ENCODE measurements at places on chromosomes 6 and 20.

GRCh38 chr6:6556161-6556737 is 32.3 kb upstream of the LY86 start:
- DNase-seq = no peak

- DNase-seq = no peak
Observed at GRCh38 chr6:35725081-35725708, 11.6 kb upstream of the ARMC12 start.

GRCh38 chr6:71248306-71248765 is 40.3 kb upstream of the OGFRL1 start:
- peak; percentile 32 for DNase-seq

DNA sequence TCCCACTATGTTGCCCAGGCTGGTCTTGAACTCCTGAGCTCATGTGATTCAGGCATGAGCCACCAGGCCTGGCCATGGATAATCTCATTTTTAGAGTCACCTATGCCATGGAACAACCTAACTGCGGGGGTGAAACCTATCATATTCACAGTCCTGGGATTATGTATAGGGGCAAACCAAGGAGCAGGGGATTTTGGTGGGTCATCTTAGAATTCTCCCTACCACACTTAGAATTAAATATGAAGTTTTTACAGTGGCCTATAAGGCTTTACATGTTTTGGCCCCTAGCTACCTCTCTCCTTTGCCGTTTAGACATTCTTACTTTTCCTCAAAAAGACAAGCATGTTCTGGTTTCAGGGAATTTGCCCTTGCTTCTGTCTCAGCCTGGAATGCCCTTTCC is 20.6 kb upstream of the VEGFA start:
- no peak for DNase-seq

DNA sequence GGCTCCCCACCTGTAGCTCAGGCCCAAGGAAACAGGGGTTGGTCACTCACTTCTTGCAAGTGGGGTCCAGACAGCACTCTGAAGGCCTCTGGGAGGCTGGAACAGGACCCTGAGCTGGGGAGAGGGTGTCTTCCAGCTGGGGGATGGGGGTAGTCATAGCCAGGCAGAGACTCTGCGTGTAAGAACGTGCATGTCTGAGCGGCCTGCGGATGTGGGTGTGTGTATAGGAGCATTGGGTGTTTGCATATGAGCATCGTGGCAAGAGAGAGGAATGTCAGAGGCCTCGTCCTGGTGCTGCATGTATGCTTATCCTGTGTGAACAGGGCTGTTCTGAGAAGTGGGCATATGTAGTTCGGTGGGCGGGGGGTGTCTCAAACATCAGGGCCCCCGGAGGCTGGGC is 12.1 kb downstream of the BPIFB3 start:
- DNase-seq = no peak

GRCh38 chr20:55761100-55761499 is 244.2 kb downstream of the CBLN4 start:
- DNase-seq = no peak

- DNase-seq = no peak
Observed at GRCh38 chr6:87806099-87806498, 104.1 kb upstream of the AKIRIN2 start.

GRCh38 chr6:18667612-18668011 is 280.5 kb downstream of the RNF144B start:
- no peak for DNase-seq

GRCh38 chr6:131733376-131734016 is 22.7 kb upstream of the CTAGE9 start:
- DNase-seq = no peak

- DNase-seq = no peak
Observed at GRCh38 chr20:1618954-1619540, 762 bp downstream of the SIRPB1 start.

DNA sequence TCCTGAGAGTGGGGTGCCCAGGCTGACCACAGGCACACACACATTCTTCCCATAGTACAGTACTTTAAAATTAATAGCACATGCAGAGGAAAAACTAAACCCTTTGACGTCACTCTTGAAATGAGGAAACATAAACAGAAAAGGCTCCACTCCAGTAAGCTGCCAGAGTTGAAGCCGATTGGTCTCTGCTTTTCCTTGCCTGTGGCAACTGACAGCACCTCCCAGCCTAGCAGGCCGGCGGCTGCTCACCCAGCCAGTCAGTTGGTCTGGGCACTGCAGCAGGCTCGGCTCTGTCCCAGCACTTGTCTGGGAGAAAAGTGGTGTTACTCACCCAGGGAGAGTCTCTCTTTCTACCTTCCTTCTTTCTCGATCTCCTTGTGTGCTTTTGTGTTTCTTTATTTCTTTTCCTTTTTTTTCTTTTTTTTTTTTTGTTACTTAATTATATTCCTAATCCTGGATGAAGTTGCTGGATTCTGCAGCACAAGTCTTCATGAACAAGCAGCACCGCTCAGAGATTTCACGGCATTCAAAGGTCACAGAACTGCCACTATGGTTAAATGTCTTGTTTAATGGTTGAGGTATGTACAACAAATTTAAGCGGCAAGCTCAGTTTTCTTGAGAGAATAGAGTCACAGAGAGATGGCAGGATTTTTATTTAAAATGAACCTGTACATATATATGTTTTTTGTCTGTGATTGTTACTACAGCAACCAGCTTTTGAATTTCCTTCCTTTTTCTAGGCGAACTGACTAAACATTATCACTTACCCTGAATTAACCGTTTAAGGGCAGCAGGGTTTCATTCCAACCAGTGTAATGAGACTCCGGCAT is at the start of gene PDE7B:
PDE7B (plus strand) TSS at position 260 of the 830 bp plus-strand sequence.
- peak; percentile 82 for DNase-seq

DNA sequence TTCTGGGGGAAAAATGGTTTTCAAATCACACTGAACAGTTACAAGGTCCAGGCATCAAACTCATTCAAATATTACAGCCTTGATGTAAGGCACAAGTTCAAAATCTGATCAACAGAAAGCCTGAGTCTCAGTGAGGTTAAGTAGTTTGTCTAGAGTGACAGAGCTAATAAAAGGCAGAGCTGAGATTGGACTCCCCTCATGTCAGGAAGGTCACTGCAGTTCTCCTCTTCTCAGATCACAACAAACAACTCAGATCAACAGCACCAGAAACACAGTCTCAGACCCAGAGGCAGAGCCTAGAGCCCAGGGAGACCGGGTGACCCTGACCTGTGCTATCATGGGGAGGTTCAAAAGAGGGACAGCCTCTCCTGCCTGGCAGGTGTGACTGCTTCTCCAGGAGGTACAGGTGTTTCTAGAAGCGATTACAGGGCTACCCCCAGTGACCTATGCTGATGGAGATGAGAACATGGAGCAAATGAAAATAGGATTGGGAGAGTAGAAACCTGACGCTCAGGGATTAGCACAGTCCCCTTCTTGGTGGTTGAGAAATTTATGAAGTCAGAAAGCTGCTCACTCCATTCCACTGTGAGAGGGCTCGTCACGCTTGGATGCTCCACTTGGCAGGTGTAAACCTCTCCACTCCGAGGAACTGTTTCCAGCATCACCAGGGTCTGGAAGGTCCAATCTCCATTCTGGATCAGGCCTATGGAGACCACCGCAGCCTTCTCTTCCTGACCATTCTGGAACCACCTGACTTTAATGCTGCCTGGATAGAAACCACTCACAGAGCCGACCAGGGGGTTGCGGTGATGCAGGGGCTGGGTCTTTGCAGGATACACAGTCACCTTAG is 24.3 kb upstream of the HLA-DRB5 start:
- DNase-seq = no peak

- DNase-seq = no peak
Observed at GRCh38 chr6:23735151-23735550, 390.9 kb upstream of the NRSN1 start.

GRCh38 chr6:43829470-43829869 is 59.5 kb downstream of the VEGFA start:
- no peak for DNase-seq

DNA sequence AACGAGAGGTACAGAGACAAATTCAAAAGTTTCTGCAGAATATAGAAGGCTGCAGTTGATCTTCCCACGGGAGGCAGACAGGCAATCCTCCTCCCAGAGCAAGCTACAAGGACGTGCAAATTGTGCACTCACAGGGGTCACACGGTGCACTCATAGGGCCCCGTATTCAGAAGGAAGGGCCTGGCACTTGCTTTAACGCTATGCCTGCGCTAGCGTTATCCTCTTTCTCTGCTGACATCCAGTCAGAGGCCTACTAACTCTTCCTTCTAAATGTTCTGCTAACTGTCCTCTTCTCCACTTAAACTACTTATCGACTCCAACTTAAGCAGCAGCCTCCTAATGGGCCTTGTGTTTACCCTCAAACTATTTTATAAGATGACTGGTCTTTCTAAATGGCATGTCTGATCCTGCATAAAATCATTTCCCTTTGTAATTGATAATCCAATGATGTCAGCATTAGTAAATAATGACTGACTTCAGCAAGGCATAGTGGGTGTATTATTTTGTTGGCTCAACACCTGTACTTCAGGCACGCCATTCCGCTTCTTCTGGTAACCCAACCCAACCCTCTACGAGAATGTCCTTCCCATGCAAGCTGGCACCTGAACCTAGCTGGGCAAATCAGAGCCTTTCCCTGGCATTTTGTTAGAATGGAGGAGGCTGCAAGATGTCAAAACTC is 2.2 kb downstream of the IFNGR1 start:
- DNase-seq = no peak

DNA sequence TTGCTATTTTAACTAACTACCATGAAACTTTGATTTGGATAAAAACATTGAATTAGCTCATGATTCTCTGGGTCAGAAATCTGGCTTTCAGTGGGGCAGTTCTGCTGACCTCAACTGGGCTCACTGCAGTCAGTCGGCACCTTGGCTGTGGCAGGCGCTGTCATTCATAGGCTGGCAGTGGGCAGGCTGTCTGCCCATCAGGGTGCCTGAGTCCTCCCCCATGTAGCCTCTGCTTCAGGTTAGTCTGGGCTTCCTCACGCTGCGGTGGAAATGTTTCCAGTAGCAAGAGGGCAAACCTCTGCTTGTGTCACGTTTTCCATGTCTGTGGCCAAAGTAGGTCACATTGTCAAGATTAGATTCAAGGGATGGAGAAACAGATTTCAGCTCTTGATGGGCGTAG is 251.0 kb upstream of the TCF21 start:
- no peak for DNase-seq

- no peak for DNase-seq
Observed at GRCh38 chr6:99668036-99668705, 61.5 kb downstream of the PRDM13 start.

DNA sequence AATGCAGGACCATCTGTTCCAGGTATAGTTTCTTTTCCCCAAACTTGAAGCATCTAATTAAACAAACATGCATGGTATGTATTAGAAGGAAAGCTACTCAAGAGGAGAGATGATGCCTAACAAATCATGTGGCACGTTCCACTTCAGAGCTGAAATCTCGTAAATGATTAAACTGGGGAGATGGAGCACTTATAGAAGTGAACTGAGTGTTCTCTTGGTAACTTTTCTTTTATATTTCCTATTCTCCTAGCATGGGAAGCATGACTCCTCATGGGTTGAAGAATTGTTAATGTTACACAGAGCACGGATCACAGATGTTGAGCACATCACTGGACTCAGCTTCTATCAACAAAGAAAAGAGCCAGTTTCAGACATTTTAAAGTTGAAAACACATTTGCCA is 61.1 kb downstream of the CCN2 start:
- DNase-seq = no peak

- DNase-seq = peak; percentile 48
Observed at GRCh38 chr6:14075095-14075503, 42.5 kb upstream of the CD83 start.

GRCh38 chr6:101765281-101765680 is 371.8 kb downstream of the GRIK2 start:
- DNase-seq = no peak

- DNase-seq = no peak
Observed at GRCh38 chr6:170011204-170012036, 260.0 kb downstream of the ERMARD start.

DNA sequence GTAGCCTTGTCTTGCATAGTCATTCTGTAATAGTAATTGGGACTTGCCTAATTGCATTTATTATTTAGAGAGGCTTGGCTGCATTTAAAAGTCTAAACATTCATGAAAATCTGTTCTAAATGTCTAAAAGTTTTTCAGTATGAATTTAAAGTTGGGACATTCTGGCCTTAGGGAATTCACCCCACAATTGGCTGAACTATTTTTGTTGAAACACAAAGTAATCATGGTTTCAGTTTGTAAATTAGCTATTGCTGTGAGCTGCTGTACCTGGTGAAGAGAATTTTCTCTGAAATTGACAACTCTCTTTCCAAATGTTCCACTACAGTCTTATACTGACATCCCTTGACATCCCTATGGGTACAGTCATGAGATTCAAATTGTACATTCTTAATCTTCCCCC is 253.0 kb downstream of the FARS2 start:
- DNase-seq = no peak

GRCh38 chr20:25629816-25630499 is 6.1 kb upstream of the NANP start:
- DNase-seq = no peak
